ENCODE measurements at places on chromosomes 7 and 10. TPM values are rescaled to one million over a fixed set of nuclear protein-coding genes. Genes with fewer than 3 reads are reported as not detected.

DNA sequence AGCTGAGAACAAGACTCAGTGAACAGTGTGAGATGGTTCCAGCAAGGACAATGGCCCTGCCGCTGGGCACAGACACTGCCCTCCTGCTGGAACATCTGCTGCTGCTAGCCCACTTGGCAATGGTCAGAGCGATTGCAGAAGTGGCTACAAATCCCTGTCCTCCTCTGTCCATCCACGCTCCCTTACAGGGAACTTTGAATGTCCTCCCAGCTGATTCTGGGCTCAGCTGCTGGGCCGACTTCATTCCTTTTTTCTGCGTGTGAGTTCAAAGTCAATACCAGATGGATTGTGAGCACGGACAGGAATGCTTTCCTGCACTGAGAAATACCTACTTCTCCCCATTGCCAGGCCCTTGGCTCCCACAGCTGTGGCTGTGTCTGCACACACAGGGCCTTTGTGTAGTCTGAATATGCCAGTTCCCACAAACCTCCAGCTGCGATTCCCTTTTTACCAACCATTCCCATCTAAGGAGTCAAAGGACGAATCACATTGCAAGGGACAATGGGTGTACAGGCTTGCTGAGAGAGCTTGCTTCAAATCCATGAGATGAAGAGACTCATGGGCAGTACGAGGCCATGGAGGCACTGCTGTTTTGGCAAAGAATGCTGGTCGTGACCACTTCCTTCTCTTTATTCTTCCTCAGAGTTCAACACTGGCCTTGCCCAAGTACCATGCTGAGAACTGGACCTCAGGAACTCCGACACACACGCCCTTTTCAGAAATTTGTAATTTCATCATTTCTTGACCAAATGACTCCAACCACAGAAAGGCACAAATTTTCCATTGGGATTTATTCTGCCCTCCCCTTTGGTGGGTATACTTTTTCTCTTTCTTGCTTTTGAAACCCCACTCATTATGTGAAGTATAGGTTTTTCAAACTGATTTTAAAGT, 44.2 kb downstream of the BPGM start:
- no peak for DNase-seq

GRCh38 chr7:92582948-92583347, 7.2 kb downstream of the FAM133B start:
- DNase-seq: no peak

GRCh38 chr7:18552943-18553604, 57.5 kb downstream of the HDAC9 start:
- DNase-seq: no peak

DNA sequence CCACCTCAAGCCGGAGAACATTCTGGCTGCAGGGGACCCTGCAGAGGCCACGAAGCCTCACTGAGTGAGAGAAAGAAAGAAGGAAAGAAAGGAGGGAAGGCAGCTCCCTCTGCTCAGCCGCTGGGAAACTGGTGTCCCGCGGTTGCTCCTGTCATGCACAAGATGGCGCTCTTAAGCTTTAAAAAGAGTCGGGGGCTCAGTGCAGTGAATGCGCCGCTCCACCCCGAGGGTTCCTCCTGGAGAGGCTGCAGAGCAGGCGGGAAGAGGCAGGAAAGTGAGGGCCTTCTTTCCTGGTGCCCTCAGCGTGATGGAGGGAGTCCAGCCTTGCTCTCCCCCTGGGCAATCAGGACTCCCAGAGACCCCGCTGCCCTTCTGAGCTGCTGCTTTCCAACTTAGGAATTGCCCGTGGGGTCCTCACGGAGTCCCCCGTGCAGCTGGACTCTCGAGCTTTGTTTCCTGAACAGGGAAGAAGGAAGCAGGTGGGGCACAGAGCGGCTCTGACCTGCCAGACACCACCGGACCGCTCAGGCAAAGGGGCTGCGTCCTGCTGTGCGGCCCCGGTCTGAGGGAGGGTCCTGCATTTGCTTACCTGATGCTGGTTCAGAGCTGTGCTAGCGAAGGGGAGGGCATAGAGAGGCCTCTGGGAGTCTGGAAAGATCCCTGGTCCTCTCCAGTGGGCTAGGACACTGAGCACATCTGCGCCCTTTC, 141.9 kb upstream of the MKI67 start:
- peak; percentile 39 for DNase-seq

DNA sequence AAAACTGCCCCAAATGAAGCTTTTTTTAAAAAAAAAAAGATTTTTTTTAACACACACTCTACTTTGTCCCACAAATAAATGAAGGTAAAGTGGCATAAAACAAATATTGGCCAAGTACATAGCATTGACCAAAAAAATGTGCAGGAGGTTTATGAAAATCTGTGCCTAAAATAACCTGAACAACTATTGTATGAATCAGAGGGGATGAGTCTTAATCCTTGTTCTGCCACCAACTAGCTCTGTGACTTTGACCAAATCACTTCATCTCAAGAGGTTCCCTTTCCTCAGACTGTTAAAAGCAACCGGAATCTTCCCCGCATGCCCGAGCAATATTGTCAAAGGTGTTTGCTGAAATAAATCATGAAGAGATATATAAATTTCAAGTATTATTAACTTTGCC, 150.4 kb upstream of the NEBL start:
- no peak for DNase-seq

GRCh38 chr7:38318803-38319416, 45.5 kb upstream of the TARP start:
- DNase-seq: no peak

GRCh38 chr10:12717981-12718707, 283.4 kb downstream of the CCDC3 start:
- no peak for DNase-seq

GRCh38 chr7:26073041-26073440, 79.0 kb upstream of the NFE2L3 start:
- DNase-seq: no peak

DNA sequence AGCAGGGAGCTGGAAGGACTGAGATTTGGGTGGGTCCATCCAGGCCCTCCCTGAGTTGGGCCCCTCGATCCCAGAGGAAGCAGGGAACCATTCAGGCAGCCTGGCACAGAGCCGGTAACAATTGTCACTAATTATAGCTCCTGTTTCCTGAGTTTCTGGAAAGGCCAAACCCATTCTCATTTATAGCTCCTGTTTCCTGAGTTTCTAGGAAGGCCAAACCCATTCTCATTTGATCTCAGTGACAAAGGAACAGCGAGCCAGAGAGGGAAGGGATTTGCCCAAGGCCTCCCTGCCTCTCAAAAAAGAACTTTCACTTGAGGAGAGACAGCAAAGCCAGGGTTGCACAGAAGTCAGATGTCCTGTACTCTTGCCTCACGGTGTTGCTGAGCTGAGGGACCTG, 521.9 kb downstream of the TYW1 start:
- peak; percentile 45 for DNase-seq

GRCh38 chr7:10632712-10633111, 341.0 kb upstream of the PHF14 start:
- DNase-seq: no peak

- no peak for DNase-seq
Measured at GRCh38 chr7:116548506-116548905, 23.7 kb downstream of the CAV1 start.

GRCh38 chr10:28661035-28661434, 16.3 kb upstream of the BAMBI start:
- no peak for DNase-seq

- DNase-seq: no peak
Measured at GRCh38 chr10:46537309-46537708, 19.1 kb downstream of the GPRIN2 start.

DNA sequence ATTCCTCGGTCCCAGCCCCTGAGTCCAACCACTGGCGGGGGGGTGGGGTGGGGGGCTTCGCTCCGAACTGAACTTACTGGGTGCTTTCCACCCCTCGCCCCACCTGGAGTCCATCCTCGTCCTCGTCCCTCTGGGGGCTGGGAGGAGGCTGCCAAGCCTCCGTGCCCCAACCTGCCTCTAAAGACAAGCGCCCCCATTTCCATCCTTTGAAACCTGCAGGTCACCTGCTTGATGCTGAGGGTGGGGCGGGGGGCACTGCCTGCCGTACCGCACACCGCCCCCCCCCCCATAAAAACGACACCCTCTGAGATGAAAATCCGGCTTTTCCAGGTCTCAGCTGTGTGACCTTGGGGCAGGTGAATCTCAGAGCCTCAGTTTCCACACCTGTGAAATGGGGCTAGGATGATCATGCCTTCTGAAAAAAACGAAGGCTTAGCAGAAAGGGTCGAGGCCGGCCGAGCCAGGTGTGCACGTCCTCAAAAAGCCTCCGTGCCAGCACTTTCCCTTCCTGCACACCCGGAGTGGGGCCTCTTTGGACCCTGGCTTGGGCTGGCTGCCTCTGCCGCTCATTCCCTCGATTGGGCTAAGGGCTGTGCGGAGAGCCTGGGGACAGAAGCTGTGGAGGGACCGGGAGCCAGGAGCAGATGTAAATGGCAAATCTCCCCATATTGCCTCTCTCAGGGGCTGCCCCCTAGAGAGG, 967 bp downstream of the ELFN1 start:
- peak; percentile 23 for DNase-seq

The TCTN3 gene
- total RNA-seq: 8.2 TPM

The TAS2R5 gene
- total RNA-seq: not detected

The DCLRE1A gene
- 6.3 TPM for total RNA-seq

The AHR gene
- total RNA-seq: 37.9 TPM

The PHYHIPL gene
- not detected for total RNA-seq

The CRHR2 gene
- total RNA-seq: 0.22 TPM

The UMAD1 gene
- total RNA-seq: 14.4 TPM

The SMIM30 gene
- total RNA-seq: 114 TPM

The TFR2 gene
- total RNA-seq: not detected

Data from left ventricle myocardium superior (tissue), 1 donor.